D341Med (cell line): ENCODE measurements at places on chromosomes 5 and 9.

DNA sequence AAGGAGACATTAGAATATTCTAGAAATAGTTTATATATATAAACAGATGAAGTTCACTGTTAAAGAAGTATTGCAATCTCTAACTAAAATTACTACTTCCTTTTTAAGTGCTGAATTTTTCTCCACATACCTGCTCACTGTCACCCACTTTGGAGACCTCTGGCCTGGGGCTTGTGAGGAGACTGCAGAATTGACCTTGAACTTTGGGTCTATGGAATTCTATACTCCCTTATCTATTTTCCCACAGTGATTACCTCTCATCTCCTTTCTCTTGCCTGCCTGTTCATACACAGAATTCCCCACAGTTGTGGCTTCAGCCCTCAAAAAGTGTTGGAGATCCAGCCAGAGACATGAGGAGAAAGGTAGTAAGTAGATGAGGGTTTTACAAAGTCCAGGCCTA is 45.4 kb downstream of the LARP1 start:
- DNase-seq = no peak

DNA sequence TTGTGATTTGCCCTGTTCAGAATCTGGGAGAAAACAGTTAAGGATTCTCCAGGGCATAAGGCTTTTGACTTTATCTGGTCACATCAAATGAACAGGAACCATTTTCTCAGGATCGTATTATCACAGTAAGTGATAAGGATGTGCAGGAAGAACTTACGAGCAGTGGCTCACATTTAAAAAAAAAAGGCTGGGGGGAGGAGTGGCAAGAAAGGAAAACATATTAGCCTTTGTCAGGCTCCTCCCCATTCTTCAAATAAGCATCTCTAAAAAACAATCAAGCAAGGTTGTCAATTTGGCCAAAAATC is 234.3 kb upstream of the TMEM161B start:
- DNase-seq = no peak

- no peak for DNase-seq
These were observed 829 bp downstream of the ANXA1 start for GRCh38 chr9:73152543-73152844.

DNA sequence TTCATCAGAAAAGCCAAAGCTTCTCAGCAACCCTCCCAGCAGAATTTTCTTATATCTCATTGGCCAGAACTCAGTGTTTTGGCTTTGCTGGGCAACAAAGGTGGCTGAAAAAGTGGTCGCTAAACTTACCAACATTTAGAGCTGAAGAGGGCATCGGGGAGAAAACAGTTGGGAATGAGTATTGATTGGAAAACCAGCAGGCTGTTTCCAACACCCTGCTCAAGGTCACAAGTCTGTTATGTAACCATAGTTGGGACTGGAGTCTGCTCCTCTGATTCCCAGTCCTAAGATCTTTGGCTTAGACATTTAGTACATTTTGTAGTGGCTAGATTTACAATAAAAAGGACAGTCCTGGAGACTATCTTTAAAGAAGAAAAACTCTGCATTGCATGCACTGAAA is 17.1 kb downstream of the IL12B start:
- no peak for DNase-seq

- peak; percentile 27 for DNase-seq
These were observed 143.7 kb downstream of the ARHGAP26 start for GRCh38 chr5:142913728-142914338.

GRCh38 chr9:10443181-10443867 is 169.5 kb downstream of the PTPRD start:
- no peak for DNase-seq

DNA sequence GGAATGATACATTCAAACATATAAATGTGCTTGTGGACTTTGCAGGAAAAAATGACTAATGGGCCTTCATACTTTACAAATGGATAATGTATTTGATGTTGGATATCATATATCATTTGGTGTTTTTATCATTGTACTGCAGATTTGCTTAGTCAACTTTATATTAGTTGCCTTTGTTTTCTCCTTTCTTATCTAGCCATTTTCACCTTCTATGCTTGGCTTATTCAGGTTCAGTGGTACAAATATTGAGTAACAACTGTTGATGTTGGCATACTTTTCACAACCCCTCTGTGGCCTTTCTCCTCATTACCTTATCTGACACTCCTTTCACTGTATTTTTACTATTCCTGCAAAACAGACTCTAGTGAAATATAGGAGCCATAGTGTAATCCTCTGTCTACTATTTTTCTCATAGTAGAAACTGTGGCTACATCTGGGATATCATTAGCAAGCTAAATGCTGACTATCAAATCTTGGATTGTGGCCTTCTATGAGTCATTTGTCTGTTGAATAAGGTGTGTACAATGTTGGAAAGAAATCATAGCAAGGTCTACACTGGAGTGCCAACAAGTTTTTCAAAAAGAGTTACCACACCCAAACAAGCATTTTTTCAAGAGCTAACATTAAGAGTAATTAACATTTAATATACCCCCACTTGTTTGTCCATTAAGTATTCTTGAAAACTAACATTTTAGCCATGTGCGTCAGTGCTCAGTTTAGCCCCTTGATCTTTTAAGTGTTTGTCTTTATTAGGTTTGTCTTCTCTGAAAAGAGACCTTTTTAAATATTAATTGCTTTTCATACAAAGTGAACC is 330.1 kb downstream of the ADGRV1 start:
- no peak for DNase-seq

DNA sequence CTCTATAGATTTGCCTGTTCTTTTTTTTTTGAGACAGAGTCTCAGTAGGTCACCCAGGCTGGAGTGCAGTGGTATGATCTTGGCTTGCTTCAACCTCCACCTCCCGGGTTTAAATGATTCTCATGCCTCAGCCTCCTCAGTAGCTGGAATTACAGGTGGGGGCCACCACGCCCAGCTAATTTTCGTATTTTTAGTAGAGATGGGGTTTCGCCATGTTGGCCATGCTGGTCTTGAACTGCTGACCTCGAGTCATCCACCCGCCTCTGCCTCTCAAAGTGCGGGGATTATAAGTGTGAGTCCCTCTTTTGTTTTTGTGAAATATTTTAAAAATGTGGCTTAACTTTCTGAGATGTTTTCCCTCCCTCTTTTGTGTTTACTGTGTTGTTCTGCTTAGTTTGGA is 29.2 kb downstream of the HSPA4 start:
- no peak for DNase-seq
